Activated CD4-positive, alpha-beta T cell treated with anti-CD3 and anti-CD28 coated beads for 4 hours (primary cell): ENCODE measurements at places on chromosomes 16 and 17.

DNA sequence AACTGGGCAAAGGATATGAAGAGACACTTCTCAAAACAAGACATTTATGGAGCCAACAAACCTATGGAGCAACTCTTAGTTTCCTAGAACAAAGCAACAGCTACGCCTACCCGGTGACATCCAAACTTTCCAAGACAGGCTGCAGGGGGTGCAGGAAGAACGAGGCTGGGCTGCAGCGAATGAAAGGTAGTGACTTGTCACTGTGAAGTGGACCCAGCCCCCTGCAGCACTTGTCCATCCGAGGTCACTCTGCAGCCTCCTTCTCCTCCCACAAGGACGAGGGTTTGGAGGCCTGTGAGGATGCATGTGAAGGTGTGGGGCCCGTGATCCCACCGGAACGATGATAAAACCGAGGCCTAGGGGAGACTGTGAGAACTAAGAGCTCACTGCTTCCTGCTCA lies 192.6 kb upstream of the RPL38 start:
- no peak for DNase-seq

- DNase-seq, result no peak
These were observed 144.6 kb downstream of the DNAH9 start for GRCh38 chr17:11742886-11743285.

DNA sequence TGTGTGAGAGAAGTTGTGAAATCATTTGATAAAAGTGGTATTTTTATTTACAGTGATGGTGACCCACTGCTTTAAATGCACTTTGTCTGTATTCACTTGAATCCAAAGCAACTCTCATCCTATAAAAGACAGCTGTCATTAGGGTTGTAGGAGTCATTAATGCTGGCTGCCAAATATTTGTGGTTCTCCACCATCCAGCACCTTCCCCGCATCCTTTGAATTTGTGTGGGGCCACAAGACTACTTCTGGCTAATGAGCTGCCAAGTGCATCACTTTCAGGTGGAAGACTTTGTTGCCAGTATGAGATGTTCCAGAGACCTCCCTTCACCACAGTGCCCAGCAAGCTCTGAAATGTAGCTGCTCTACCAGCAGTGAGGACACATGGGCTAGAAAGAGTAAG lies 43.4 kb downstream of the CMTM3 start:
- no peak for DNase-seq

GRCh38 chr17:65183736-65184135 lies 46.6 kb downstream of the RGS9 start:
- no peak for DNase-seq

DNA sequence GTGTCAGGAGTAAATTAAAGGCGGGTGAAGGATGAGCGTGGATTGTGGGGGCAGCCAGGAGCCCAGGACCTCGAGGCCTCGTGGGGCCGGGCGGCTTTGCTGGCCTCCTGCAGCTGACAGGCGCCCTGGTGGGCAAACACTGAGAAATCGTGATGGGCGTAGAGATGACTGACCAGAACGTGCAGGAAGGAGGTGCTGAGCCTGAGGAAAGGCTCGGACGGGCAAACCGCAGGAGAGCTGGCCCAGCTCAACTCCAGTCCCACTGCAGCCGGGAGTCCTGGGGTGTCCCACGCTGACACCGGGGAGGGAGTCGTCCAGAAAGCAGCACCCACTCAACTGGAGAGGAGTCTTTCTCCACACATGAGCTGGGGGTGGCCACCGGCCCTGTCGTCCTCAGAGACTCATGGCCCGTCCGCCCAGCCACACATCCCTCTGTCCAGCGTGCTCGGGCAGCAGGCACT lies 36.9 kb downstream of the METRNL start:
- no peak for DNase-seq

- no peak for DNase-seq
These were observed 6.2 kb downstream of the SLC12A3 start for GRCh38 chr16:56871172-56871593.

GRCh38 chr17:55451758-55452138 lies 30.1 kb upstream of the MMD start:
- no peak for DNase-seq

- no peak for DNase-seq
These were observed 5.2 kb upstream of the TMEM97 start for GRCh38 chr17:28313841-28314240.

DNA sequence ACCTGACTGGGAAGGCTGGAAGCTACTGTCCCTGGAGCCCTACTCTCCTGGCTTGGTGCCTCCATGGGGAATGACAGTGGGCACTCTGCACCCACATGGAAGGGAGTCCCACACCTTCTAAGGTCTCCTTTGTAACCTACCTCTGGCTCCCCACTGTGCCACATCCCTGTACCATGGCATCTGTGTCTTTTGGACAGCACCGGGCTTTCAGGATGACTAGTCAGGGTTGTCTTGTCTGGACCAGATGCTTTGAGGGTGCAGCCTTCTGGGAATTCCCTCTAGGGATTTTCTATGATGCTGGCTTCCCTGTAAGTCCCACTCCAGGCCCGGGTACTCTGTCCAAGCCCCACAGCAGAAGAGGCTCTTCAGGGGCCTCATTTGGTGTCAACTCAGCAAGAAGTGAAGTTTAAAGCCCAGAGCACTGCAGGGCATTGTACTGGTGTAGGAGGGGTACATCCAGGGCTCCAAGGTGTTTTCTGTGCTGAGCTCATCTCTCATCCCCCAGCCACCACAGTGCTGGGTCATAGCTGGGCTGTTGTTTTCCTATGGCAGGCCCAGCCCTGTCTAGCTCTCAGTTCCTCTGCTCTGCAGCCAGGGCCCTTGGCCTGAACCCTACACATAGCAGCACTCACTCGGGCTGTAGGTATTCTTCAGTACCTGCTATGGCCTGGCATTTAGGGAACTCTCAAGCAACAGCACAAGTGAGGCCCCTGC lies 255.3 kb downstream of the CPPED1 start:
- DNase-seq, result no peak

DNA sequence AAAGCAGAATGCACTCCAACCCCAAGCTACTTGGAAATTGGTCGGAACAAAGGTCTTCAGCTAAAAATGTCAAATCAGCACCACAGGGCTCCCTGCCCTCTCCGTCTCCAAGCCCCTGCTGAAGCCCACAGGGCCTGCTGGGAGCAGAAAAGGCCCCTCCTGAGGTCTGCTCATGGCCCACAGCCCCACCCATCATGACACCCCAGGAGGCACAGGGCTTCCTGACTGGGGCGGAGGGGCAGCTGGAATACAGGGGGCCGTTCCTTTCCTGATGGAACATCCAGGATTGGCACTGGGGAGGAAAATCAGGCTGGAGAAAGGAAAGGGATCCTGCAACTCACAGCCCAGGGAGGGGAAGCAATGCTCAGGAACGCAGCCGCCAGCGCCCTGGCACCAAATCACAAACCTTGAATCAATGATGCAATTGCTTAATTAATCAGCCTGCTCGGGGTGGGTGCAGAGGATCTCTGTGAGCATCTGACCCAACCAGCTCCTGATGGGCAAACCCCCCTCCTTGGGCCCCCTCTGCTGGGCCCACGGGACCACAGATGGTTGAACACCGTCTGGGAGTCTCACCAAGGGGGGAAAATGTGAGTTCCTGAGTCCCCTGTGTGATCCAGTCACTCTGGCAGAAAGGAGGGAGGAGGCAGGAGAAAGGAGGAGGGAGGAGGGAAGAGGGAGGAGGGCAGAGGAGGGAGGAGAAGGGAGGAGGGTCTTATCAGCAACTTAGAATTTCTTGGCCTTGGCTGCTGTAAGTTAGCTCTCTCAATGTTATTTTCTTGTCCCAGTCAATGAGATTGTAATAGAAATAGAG lies 155.5 kb downstream of the ZNF423 start:
- DNase-seq, result no peak

- DNase-seq, result no peak
These were observed 2.5 kb downstream of the TAX1BP3 start for GRCh38 chr17:3665834-3666233.

- DNase-seq, result peak; percentile 31
These were observed 10.0 kb upstream of the C1QTNF8 start for GRCh38 chr16:1105888-1106620.

DNA sequence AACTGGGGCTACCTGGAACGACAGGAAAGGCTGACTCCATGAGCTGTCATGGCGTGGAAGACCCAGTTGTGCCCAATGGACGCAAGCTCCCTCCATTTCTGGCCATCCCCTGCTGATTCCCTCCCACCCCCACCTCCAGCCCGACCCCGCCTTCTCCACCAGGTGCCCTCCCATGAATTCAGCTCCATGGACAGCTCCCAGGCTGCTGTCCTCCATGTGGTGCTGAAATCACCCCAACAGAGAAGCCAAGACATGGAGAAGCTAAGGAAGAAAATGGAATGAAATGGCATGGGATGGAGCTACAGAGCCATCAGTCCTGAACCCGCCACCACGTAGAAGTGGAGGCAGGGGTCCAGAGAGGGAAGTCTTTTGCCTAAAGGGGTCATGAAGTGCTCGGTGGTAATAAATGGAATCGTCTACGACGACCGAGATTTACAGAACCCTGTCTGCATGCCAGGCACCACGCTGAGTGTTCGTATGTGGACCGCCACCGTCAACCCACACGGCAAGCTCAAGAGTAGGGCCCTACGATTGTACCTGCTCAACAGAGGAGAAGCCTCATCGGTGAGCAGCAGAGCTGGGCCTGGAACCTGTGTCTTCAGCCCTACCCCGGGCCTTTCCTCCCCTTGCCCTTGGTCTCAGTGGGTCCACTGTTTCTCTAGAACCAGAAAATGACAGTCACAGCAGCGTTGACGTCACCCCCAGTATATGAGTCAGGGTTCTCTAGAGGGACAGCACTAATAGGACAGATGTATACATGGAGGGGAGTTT lies 9.3 kb upstream of the ZC3H18 start:
- no peak for DNase-seq

DNA sequence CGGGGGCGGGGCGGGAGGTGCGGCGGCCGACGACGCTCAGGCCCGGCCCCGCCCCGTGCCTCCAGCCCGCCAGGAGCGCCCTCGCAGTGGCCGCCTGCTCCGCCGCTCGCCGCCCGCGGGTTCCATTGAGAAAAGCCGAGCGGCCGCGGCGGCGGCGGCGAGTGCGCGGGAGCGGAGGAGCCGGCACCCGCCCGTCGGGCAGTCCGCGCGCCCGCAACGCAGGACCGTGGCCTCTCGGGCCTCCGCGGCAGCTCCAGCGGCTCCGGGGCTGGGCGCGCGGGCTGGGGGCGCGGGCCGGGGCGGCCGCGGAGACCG lies at the start of gene ZFPM1:
ZFPM1 (plus strand) TSS at position 64 of the 315 bp plus-strand sequence. CDS start 359 bp downstream, outside the sequence.
- DNase-seq, result no peak

GRCh38 chr17:49984283-49984682 lies 10.7 kb downstream of the DLX3 start:
- no peak for DNase-seq

- DNase-seq, result no peak
These were observed 35.4 kb downstream of the SYCE1L start for GRCh38 chr16:77234611-77235010.

- DNase-seq, result no peak
These were observed 22.7 kb downstream of the NQO1 start for GRCh38 chr16:69703638-69704037.

DNA sequence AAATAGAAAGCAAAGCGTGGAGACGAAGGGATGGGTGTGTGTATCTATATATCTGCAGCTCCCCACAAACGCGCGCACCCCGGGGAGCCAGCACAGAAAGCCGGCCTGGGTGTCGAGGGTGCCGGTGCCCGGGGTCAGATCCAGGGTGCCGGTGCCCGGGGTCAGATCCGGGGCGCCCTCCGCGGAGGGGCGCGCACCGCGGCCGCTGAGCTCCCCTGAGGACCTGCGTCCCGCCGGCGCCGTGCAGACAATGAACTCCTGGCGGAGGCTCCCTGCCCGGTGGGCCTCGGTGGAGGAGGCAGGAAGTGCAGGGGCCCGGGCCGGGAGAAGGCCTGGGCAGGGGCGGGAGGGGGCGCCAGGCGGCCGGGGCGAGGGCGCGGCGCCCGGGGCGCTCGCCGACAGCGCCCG lies 1.1 kb downstream of the ZNF423 start:
- DNase-seq, result no peak

GRCh38 chr17:225551-225950 lies 44.1 kb upstream of the DOC2B start:
- no peak for DNase-seq

GRCh38 chr16:57406881-57407280 lies 2.3 kb downstream of the CCL17 start:
- no peak for DNase-seq

DNA sequence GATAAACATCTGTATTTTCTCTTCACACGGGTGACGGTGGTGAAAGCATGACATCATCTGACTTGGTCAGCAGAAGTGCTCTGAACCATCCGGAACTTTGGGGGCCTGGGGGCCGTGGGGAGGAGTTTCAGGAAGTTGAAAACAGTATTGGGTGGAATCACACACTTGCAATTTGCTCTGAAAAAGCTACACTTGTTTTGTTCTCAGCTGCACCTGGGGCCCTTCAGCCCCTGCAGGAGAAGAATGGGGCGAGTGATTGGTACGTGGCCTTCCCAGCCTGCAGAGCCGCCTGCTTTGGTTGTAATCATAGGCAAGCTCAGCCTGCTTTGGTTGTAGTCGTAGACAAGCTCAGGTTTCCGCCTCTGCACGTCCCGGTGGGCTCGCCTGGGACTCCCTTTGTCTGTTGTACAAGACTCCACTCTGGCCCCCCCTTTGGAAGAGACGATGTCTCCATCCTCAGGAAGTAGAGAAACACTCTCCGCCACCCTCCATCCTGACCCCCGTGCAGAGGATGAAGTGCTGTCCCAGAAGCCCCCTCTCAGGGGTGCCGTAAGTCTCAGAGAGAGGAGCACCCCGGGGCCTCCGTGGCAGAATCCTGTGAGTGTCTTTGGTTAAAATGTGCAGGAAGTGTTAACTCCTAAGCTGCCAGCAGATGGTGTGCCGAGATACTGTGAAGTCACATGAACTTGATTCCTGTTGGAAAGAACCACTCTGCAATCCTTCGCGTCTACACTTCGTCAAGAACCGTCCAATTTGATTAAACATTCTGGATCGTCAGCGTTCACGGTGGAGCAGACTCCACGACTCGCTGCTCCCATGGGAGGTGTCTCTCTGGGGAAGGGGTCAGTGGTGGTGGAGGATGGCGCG lies 5.4 kb downstream of the BANP start:
- DNase-seq, result peak; percentile 63

- DNase-seq, result no peak
These were observed 221.1 kb upstream of the GSE1 start for GRCh38 chr16:85391769-85392583.

GRCh38 chr16:28543072-28543471 lies 4.3 kb upstream of the NUPR1 start:
- no peak for DNase-seq

DNA sequence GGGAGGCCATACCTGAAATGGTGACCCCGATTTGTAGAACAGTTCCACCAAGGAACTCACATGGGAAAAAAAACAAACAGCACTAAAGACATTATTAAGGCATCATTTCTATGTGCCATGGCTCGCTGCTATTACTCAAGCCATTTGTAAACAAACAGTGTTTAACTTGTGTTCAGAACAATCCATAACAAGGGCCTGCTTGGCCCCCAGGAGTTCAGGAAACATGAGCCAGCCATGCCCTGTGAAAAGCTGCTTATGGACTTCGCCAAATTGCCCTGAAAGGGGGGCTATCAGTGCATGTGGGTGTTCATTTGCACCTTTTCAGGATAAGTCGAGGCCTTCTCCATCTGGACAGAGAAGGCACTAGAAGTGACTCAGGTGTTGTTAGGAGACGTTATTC lies 8.0 kb downstream of the POLR3K start:
- DNase-seq, result no peak
